ENCODE measurements at places on chromosomes 6 and 20. TPM values are rescaled to one million over a fixed set of nuclear protein-coding genes. Genes with fewer than 3 reads are reported as not detected.
A peak's percentile ranks its signal among the peaks of the same experiment; 100 is the strongest.

DNA sequence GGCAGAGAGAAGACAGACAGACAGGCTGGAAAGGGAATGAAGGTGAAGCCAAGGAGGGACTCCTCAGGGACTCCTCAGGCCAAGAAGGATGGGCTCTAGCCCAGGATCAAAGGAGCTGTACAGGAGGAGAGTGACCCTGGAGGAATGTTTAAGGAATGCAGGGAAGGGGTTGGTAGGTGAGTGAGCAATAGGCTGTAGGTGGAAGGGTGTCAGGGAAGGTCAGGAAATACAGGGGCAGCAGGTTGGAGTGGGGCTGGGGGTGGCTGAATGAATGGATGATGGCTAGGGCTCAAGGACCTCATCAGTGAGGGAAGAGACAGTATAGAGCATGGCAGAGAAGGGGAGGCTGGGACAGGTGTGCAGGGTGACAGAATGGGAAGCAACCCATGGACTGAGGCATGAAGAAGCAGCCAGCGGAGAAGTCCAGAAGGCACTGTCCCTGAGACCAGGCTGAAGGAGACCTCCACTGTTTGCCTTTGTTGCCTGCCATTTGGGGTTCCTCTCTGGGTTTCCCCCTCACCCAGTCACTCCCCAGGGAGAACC is 13.2 kb downstream of the SYNGAP1 start:
- H3K36me3 ChIP-seq: peaks cover 27% of the 10 kb centered on the region
- H3K27me3 ChIP-seq: no peaks in the 10 kb centered on the region
- DNase-seq: no peak
- H3K4me1 ChIP-seq: peaks cover 47% of the 10 kb centered on the region
- H3K4me3 ChIP-seq: no peak overlapping the region
- no peak overlapping the region for H3K27ac ChIP-seq

DNA sequence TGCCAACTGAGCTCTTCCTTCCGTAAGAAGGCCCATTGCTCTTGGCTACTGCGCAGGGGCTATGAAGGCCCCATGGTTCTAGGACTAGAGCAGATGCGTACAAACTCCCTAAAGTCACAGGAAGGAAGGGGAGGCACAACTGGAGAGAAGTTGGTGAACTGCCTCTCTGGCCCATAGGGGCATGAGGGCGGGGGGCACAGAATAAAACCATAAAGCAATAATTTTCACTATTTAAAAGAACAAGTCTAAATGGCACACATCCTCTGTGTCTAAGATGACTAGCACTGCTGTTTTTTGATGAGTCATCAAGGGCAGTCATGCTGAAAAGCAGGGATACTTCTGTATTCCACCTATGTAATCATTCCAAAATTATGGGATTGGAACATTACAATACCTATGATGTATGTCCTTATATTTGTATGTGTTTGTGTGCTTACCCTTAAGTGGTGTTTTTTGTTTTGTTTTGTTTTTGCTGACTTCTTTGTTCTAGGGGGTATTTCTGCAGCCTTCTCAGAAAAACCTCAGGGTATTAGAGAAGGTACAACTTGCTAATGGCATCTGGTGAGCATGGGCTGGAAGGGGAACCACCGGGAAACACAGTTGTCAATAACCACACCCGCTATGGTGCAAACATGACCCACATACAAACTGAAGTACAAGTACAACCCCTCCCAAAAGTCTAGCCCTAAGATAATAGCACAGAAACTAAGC is 36.9 kb downstream of the B4GALT5 start:
- H3K4me1 ChIP-seq: peaks cover 71% of the 10 kb centered on the region
- DNase-seq: no peak
- no peaks in the 10 kb centered on the region for H3K36me3 ChIP-seq
- no peak overlapping the region for H3K4me3 ChIP-seq
- no peaks in the 10 kb centered on the region for H3K27me3 ChIP-seq
- H3K27ac ChIP-seq: peak overlapping the region; percentile 84

DNA sequence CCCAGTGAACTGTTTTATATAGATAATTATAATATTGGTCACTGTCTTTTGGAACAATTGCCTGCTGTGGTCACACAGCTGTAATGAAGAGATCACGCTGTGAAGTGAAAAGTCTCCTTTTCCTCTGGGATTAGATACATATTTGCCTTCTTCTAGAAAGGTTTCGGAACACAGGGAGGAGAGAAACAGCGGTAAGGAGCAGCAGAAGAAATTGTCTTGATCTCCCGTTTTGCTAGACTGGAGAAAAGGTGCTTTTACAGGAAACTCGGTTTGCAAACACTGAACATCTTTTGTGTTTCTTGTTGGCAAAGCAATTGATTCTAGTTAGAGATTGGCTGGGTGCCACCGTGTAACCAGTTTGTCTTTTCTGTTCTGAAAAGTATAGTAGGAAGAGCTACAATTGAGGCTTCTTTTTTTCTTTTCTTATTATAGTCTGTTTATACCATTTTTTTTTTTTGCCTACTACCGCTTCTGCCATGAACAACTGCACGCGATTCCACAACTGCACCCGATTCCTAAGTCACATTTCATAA is 404.1 kb upstream of the ID4 start:
- no peak overlapping the region for H3K4me3 ChIP-seq
- H3K27ac ChIP-seq: peak overlapping the region; percentile 5
- no peaks in the 10 kb centered on the region for H3K36me3 ChIP-seq
- peaks cover 3% of the 10 kb centered on the region for H3K4me1 ChIP-seq
- DNase-seq: no peak

CEP162 gene
- total RNA-seq: 10.1 TPM

PRND gene
- not detected for total RNA-seq

TNF gene
- total RNA-seq: not detected

NKAIN2 gene
- total RNA-seq: 17.8 TPM

All from osteocyte (in vitro differentiated cells).